Amniotic epithelial cell (primary cell): ENCODE measurements at places on chromosomes 5 and 9.

DNA sequence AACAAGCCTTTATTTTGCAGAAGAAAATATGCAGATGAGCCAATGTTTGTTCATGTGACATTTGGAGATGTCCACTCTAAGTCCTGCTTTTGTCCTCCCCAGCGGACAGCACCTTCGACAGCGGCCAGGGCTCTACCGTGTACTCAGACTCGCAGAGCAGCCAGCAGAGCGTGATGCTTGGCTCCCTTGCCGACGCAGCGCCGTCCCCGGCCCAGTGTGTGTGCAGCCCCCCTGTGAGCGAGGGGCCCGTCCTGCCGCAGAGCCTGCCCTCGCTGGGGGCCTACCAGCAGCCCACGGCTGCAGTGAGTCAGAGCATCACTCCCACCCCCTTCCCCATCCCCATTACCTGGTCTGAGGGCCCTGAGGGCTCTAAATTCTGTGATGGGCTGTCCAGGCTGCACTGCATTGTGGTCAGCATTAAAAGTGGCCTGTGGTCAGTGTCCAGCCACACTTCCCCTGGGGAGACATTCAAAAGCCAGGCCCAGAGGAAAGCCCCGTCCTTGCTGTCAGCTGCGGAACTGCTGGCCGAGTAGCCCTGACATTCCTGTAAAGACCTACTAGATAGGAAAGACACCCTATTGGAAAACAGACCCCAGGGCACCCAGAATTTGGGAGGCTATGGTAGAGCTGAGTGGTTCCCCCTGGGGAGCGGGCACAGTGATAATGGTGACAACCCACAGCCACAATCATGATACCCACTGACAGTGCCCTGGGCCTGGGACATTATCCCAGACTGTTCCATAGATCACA lies 69.0 kb downstream of the WNK2 start:
- DNase-seq, result no peak

DNA sequence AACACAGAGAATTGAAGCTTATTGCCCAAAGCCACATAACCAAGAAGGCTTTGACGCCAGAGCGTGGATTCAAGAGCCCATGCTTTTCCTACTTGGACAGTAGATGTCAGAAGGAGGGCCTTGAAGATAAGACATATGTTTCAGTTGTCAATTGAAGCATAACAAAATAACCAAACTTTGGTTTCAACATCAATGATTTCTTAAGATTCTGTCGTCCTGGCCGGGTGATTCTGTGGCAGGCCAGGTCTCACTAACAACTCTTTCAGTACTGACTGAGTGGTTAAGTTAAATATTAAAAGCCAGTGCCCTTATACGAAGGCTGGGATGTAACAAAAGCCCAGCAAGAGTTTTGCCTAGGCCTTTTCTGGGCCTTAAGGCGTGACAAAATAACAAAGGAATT lies 94.0 kb downstream of the RCL1 start:
- no peak for DNase-seq

DNA sequence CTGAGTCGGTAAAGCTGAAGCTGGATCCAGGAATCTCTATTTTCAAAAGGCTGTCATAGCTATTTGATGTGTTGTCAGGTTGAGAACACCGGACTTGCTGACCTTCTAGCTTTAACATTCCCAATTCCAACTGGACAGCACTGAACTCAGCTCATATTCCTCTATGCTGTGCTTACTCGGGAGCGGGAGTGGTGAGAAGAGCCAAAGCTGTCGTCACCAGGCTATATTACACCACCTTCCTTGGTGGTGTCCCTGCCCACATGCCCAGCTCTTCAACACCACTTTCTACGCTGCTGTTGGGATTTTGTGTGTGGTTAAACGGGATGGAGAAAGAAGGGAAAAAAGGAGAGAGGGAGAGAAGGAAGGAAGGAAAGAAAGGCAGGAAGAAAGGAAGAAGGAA lies 653.6 kb downstream of the RAB3C start:
- DNase-seq, result no peak

- DNase-seq, result no peak
Observed at GRCh38 chr5:161340012-161340411, 206.5 kb downstream of the GABRB2 start.

GRCh38 chr9:123093141-123093540 lies 59.7 kb downstream of the GPR21 start:
- no peak for DNase-seq

- no peak for DNase-seq
Observed at GRCh38 chr9:73583576-73583975, 431.9 kb downstream of the ANXA1 start.

GRCh38 chr9:135613946-135614805 lies 25.2 kb downstream of the GLT6D1 start:
- no peak for DNase-seq

DNA sequence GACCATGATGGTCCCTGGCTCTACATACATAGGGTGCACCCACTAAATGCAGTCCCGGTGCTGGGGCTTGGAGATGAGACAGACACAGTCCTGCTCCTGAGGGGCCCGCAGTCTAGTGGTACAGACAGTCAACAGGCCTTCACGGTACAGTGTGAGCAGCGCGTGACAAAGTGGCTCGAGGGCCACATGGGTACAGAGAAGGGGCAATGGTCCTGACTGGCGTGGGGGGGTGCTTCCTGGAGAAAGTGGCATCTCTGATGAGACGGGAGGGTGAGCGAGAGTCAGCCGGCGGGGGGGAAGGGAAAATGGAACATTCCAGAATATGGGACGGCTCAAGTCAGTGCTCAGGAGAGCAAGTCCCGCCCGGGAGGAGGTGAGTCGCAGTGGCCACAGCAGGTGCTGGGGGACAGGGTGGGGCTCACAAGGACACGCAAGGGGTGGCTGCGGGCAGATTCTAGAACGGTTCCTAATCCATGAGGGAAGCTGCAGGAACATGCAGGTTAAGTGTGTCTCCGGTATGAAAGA lies 38.0 kb downstream of the WHRN start:
- no peak for DNase-seq

- no peak for DNase-seq
Observed at GRCh38 chr5:10699281-10699874, 61.7 kb downstream of the DAP start.

DNA sequence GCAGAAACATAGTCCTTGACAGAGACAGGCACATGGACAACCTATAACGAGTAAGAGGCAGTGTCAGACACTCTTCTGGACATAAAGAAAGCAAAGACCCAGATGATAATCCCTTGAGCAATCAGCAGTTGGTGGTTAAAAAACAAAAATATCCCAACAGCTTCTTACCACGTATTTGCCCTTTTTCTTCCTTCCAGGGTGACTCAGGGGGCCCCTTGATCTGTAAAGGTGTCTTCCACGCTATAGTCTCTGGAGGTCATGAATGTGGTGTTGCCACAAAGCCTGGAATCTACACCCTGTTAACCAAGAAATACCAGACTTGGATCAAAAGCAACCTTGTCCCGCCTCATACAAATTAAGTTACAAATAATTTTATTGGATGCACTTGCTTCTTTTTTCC lies 9.5 kb downstream of the GZMK start:
- peak; percentile 7 for DNase-seq

GRCh38 chr5:16456103-16456832 lies 9.3 kb downstream of the ZNF622 start:
- DNase-seq, result peak; percentile 76

DNA sequence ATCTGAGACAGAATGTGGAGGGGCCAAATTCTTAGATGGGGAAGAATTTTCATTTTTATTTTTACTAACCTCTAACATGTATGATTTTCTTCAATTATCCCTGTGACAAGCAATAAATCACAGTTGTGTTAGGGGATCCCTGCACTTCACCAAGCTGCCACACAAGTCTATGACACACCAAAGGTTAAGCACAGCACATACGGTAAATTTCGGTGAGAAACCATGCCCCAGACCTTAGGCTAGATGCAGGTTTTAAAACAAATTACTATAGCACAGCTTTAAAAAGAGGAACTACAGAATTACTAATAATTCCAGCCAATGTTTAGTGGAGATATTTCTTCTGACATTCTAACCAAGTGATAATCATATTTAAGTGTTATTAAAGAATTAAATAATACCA lies 175.7 kb upstream of the RORB start:
- no peak for DNase-seq

GRCh38 chr5:42675602-42676001 lies 81.0 kb upstream of the CCDC152 start:
- no peak for DNase-seq

DNA sequence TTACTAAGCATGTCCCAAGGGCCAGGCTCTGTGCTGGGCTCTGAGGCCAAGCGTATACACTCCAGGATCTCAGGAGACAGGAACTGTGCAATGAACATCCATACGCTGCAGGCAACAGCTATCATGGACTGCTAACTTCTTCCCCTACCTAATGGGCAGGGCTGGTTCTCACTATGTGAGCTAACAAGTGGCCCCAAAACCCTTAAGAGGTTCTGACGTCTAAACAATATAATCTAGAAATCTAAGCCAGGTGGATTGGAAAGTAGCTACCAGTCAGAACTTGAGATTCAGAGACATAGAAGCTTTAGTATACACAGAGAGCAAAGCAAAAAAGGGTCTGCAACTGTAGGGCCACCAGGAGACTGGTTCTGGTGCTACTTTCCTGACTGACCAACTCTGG lies 27.6 kb downstream of the ABCA1 start:
- DNase-seq, result no peak

GRCh38 chr9:127021664-127022363 lies 100.6 kb downstream of the ANGPTL2 start:
- peak; percentile 64 for DNase-seq

- no peak for DNase-seq
Observed at GRCh38 chr5:100108883-100109282, 426.3 kb upstream of the FAM174A start.

GRCh38 chr5:10577371-10578292 lies 13.8 kb downstream of the ANKRD33B start:
- DNase-seq, result no peak

- DNase-seq, result peak; percentile 17
Observed at GRCh38 chr5:122126756-122127321, 2.5 kb upstream of the ZNF474 start.

- no peak for DNase-seq
Observed at GRCh38 chr5:153884612-153884957, 154.1 kb downstream of the FAM114A2 start.
